Naive B cell (primary cell): ENCODE measurements at places on chromosomes 12 and 14.

DNA sequence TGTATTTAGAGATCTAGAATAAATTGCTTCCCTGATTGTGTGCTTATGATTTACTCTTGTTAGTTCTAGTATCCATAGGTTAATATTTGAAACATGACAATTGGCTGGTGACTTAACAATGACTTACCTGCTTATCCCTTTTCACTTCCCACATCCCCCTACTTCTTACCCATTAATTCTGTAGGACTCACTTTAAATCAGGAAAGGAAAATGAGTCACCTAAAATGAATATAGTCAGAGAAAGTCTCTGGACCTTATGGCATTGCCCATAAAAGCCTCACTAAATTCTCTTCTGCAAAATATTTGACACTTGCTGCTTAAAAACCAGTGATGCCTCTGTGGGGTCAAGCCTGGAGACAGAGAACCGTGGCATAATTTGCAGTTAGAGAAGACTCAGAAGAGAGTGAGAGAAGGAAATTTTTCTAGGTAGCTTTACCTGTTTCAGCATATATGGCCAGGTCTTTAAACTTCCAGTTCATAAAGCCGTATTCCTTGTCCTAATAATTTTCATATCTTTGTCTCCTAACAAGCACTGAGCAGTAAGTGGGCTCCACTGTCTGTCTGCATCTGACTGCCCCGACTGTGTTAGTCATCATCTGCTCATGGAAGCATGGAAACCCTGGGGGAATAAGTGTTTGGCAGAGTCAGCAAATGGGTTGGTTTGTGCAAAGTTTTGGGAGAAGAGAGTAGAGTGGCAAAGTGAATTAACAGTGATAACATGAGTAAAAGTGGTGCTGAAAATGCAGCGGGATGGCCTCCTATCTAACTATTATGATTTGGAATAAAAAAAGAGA, 294.4 kb downstream of the AKAP6 start:
- no peak for DNase-seq

DNA sequence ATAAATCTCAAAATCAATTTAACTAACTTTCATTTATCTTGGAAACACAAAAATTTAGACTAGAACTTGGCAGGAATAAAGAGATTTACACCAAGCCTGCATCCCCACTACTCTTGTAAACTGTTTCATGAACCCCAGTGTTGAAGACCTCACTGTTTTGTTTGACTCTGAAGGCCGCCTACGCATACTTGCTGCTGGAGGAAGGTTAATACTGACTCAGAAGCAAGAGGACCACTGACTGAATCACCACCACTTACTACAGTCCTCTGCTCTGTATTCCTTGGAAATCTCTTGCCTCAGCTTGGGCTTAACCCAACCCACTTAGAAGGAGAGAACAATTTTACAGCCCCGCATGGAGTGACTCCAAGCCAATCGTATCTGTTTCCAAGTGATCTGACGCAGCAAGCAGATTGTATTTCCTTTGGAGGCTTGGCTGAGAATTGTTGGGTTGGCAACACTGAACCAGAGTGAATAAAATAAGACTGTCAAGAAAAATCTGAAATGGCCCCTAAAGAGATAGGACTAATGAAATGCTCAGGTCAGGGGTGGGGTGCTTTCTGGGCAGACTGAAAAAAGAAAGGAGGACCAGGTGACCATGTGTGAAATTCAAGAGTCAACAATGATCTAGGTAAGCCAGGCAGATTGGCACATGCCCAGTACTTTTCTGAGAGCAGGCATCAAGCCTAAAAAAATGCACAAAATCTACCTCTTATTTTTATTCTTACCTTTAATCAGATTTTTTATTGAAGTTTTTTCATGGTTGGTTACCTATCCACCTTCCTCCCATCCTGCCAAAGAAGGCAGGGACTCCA, 248.6 kb downstream of the ZFP36L1 start:
- DNase-seq: no peak

- no peak for DNase-seq
Measured at GRCh38 chr12:12202747-12203146, 64.1 kb downstream of the LRP6 start.

GRCh38 chr12:78146365-78146772, 315.7 kb downstream of the NAV3 start:
- DNase-seq: no peak

DNA sequence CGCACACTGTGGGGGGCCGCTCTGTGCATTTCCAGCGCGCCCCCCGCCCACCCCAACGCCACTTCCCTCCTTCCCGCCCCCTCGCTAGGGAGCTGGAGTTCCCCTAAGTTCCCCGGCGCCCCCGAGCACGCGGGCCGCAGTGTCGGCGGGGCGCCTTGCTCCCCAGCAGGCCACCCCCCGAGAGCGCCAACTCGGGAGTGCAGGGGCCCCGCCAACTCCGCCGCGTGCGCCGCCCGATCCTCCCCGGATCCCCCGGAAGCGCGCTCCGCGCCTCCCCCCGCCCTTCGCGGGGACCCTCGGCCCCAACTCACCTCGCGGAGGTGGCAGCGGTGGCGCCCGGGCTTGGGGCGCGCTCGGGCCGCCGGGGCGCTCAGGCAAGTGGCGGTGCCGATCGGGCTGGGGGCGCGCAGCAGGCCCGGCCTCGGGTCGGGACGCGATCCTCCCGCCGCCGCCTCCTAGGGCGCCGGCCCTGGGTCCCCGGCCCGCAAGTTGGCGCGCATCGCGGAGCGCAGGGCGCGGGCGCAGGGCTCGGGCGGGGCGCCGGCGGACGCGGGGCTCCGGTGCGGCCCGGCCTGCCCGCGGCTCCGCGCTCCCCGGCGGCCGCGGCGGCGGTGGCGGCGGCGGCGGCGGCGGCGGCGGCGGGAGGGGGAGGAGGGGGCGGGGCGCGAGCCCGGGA, at the start of gene NCOR2:
NCOR2 (minus strand) TSS at position 616 of the 676 bp plus-strand sequence. CDS start 72,361 bp downstream, outside the sequence.
- DNase-seq: peak; percentile 58

DNA sequence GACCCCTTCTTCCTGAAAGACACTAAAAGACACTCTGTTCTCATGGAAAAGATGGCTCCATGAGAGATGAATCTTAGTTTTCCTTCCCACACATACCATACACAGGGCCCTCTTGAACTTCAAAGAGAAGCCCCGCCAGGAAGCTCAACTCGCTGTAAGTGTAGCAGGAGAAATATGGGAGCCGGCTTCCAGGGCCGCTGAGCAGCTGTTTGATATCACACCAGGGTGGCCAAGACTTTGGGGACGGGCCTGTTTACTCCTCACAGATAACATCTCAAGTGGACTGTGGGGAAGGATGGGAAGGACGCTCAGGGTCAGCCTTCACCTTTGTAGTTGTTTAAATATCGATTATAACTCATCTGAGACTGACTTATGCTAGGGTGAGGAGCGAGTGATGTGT, 235.5 kb upstream of the TBX3 start:
- no peak for DNase-seq

DNA sequence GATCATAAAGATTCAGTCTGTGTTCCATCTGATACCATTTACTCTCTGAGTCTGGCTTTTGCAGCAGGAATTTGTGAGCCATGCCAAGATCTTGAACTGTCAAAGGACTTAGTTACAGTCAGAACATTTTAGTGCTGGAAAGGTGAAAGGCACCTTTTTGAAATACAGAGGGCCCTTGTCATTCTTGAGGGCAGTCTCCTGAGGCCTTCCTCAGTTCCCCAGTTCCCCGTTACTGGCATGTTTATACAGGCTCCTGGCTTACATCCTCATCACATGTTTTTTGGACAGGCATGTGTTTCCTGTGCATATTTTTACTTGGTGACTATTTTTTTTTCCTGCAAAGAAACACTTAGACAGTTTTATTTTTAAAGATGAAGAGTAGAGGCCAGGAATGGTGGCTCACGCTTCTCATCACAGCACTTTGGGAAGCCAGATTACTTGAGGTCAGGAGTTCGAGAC, 21.0 kb downstream of the CFAP54 start:
- no peak for DNase-seq

DNA sequence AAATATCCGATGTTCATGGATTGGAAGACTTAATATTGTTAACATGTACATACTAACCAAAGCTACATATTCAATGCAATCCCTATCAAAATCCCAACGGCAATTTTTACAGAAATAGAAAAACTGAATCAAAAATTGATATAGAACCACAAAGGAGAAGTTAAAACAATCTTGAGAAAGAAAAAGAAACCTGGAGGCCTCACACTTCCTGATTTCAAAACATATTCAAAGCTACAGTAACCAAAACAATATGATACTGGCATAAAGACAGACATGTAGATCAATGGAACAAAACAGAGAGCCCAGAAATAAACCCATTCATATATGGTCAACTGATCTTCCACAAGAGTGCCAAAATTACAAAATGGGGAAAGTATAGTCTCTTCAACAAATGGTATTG, 5.4 kb upstream of the PELI2 start:
- DNase-seq: peak; percentile 15

GRCh38 chr14:65472189-65472588, 59.7 kb downstream of the FUT8 start:
- DNase-seq: no peak

GRCh38 chr12:76685246-76685678, 78.7 kb upstream of the ZDHHC17 start:
- no peak for DNase-seq

DNA sequence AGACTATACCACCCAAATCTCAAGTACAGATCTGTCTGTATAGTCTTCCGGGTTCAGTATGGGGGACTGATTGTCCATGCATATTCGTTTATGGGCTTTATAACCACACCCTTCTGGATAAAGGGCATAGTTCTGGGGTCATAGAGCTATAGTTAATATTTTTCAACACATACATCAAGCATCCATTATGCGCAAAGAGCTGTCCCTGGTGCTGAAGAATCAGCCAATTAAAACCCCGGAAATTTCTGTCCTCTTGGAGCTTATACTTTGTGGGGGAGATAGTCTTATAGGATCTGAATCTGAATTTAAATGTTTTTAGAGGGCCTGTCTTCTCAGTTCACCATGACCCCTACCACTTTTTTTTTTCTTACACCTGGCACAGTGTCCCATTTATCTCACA, 256.7 kb downstream of the SUDS3 start:
- DNase-seq: no peak

DNA sequence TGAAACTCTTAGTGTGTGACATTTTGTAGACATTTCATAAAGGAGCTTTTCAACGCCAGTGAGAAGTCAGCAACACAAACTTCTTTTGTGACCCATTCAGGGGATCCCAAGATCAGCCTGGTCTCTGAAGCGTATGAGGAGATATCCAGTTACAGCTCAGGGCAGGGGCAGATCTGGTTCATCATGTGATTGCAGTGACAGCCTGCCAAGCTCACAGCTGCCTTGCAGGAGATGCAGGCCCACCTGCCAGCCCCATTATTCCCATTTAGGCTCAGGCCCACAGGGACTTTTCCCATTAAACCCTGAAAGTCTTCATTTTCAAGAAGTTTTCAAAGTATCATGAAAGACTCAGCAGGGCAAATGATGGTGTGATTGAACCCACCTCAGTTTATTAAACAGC, 38.3 kb downstream of the SRGAP1 start:
- DNase-seq: no peak
